ENCODE measurements at places on chromosomes 6 and 20. TPM values are rescaled to one million over a fixed set of nuclear protein-coding genes. Genes with fewer than 3 reads are reported as not detected.

NHSL1 gene
- total RNA-seq, result 30.9 TPM

LAMA4 gene
- total RNA-seq, result 329 TPM

SMLR1 gene
- not detected for total RNA-seq

ZBTB12 gene
- 11.0 TPM for total RNA-seq

GRCh38 chr20:56358070-56358469 lies 704 bp upstream of the FAM210B start:
- no peaks in the 10 kb centered on the region for H3K27me3 ChIP-seq
- peak overlapping the region; percentile 57 for H3K27ac ChIP-seq
- no peaks in the 10 kb centered on the region for H3K4me1 ChIP-seq
- DNase-seq, result no peak
- H3K36me3 ChIP-seq, result no peaks in the 10 kb centered on the region

DNA sequence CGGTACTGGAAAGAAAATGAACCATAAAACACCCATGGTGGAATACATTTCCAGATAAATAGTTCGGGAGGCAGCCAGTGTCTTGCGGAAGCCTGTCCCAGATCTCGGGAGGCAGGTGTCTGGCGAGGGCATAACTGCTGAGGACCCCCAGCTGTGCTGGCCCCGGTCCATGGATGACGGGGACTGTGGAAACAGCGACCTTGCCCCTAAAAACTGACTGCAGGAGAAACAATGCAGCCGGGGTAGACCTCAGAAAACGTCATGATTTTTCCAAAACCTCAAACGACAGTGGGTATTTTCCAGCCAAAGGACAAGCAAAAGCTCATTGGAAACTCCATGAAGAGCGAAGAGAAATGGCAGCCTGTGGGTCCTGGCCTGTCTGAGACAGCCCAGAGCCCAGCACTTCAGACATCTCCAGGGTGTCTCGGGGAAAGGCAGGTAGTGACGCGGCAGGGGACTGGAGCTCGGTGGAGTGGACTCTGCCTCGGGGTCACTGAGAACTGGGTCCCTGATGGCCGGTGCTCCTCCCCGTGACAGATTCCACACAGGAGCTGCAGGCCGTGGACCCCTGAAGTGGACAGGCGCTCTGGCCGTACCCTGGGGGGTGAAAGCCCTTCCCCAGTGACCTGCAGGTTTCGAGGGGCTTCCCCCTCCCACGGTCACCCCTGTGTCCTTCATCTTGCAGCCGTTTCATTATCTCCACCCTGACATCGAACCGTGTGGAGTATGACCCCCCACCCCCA lies 188.6 kb downstream of the SYNDIG1 start:
- no peaks in the 10 kb centered on the region for H3K4me1 ChIP-seq
- H3K4me3 ChIP-seq, result no peak overlapping the region
- no peaks in the 10 kb centered on the region for H3K36me3 ChIP-seq
- DNase-seq, result no peak

- no peak for DNase-seq
- no peaks in the 10 kb centered on the region for H3K4me1 ChIP-seq
- H3K4me3 ChIP-seq, result no peak overlapping the region
- H3K27me3 ChIP-seq, result no peaks in the 10 kb centered on the region
Measured at GRCh38 chr6:160174681-160175080, 53.1 kb downstream of the SLC22A1 start.

All from uterus (tissue), 4 donors.